ENCODE measurements at places on chromosomes 2 and 18.
A peak's percentile ranks its signal among the peaks of the same experiment; 100 is the strongest.

DNA sequence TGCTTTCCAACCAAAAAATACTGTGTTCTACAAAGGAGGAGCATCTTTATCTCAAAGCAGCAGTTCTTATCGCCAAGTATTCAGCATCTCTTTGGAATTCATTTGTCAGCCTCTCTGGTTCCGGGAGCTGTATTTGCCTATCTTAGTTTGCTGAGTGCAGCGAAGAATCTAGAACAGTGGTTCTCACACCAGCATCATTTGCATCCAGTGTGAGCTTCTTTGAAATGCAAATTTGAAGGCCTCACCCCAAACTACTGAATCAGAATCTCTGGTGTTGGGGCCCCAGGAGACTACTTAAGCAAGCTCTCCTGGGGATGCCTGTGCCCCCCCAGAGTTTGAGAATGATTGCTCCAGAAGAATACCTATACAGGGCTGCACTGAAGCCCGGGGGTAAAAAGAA is 1.5 kb upstream of the PTPN2 start:
- no peak for DNase-seq

GRCh38 chr2:144948205-144948855 is 428.4 kb upstream of the ZEB2 start:
- no peak for DNase-seq

- DNase-seq: no peak
Measured at GRCh38 chr2:166158546-166158945, 30.7 kb upstream of the SCN1A start.

DNA sequence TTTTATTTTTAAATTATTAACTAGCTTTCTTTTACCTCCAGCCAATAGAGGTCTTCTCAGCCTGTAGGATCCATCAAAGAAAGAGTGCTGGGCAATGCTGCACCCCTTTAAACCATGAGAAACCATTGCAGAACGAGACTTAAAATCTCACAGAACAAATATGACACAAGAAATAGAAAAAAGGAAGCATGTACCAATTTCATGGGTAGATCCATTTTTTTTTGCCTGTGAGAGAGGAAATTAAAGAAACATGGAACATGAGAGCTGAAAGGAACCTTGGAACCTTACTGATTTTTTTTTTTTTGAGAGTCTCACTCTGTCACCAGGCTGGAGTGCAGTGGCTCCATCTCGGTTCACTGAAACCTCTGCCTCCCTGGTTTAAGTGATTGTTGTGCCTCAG is 14.0 kb downstream of the HRH4 start:
- no peak for DNase-seq

DNA sequence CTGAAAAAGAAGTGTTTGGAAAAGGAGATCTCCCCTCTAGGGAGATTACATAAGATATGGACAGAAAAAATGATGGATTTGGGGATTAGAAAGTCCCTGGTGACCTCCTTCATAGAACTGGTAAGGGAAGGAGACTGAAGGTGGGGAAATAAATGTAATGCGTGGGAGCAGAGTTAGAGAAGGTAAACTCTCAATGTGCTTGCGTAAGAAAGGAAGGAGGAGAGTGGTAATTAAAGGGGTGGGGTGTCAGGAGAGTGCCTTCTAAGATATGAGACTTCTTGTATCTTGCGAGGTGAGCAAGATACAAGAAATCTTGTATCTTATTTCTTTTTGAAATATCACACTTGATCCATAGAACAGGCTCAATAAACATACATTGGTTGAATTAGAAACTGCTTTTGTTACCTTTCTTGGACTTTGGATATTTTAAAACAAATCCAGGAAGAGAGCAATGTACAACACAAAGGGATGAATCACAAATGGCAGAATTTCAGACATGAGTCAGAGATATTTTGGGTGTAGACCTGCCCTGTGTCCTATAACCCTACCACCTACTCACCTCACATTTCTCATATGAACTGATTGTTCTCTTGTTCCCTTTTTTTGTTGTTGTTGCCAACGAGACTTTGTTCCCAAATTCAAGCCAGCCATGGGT is 342.4 kb downstream of the INSIG2 start:
- no peak for DNase-seq

GRCh38 chr2:27123302-27124150 is at the start of gene ABHD1:
TSS of gene ABHD1 (plus strand) at chr2:27123815. CDS start at chr2:27123949, 134 bp downstream.
- peak; percentile 13 for DNase-seq

- no peak for DNase-seq
Measured at GRCh38 chr2:178429336-178429735, 21.6 kb downstream of the PRKRA start.

- DNase-seq: no peak
Measured at GRCh38 chr2:240964704-240965295, 33.6 kb upstream of the SNED1 start.

- DNase-seq: no peak
Measured at GRCh38 chr2:41909584-41909983, 138.2 kb upstream of the PKDCC start.
